Transverse colon (tissue), 4 donors: ENCODE measurements at places on chromosomes 16 and 17. TPM values are rescaled to one million over a fixed set of nuclear protein-coding genes. Genes with fewer than 3 reads are reported as not detected.

- H3K4me1 ChIP-seq: no peaks in the 10 kb centered on the region
- H3K27me3 ChIP-seq: no peaks in the 10 kb centered on the region
- H3K4me3 ChIP-seq: no peak overlapping the region
- no peaks in the 10 kb centered on the region for H3K36me3 ChIP-seq
- DNase-seq: no peak
Observed at GRCh38 chr16:46947900-46948547, 25.4 kb downstream of the DNAJA2 start.

DNA sequence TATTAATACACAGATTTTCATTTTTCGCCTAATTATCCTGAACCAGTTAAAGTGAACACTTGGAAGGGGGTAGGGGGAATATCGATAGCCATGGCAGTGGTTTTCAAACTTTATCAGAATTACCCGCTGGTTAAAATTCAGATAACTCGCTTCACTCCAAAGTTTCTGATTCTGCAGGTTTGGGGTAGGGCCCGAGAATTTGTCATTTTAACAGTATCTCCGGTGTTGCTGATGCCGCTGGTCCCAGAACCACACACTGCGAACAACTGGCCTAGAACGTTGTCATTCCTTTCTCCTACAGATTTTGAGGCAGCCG, 313 bp upstream of the NSRP1 start:
- H3K27ac ChIP-seq: peak overlapping the region; percentile 93
- no peak for DNase-seq
- no peaks in the 10 kb centered on the region for H3K36me3 ChIP-seq
- peaks cover 10% of the 10 kb centered on the region for H3K4me1 ChIP-seq
- no peaks in the 10 kb centered on the region for H3K27me3 ChIP-seq

DNA sequence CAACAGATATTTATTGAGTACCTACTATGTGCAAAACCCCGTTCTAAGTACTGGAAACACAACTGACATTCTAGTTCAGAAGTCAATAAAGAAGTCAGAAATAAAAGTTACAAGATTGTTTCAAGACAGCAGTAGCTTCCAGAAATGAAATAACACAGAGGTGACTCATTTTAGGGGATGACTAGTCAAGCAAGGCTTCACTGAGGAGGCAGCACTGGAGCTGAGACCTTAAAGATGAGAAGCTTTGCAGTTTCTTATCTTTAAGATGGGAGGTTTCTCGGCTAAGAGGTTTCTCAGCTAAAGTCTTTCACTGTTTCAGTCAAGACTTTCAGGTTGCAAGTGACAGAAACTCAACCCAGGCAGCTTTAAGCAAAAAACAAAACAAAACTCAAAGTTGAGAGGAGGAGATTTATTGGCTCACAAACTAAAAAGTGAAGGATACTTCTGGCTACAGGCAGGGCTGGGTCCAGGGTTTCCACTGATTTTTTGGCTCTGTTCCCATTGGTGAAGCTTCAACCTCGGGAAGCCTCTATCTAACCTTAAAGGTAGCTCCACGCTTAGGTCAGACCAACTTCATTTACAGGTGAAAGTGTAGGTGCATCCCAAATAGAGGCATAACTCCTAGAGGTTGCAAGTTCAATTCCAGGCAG, 7.4 kb upstream of the MMP2 start:
- DNase-seq: no peak
- H3K4me1 ChIP-seq: no peaks in the 10 kb centered on the region
- H3K4me3 ChIP-seq: no peak overlapping the region
- H3K27ac ChIP-seq: peak overlapping the region; percentile 5
- H3K27me3 ChIP-seq: no peaks in the 10 kb centered on the region
- no peaks in the 10 kb centered on the region for H3K36me3 ChIP-seq

GRCh38 chr17:39688475-39688835, 598 bp upstream of the PGAP3 start:
- no peaks in the 10 kb centered on the region for H3K27me3 ChIP-seq
- no peaks in the 10 kb centered on the region for H3K36me3 ChIP-seq
- DNase-seq: no peak

Gene ZNF205
- 16.3 TPM for total RNA-seq

Gene LLGL2
- 1,573 TPM for total RNA-seq

DNA sequence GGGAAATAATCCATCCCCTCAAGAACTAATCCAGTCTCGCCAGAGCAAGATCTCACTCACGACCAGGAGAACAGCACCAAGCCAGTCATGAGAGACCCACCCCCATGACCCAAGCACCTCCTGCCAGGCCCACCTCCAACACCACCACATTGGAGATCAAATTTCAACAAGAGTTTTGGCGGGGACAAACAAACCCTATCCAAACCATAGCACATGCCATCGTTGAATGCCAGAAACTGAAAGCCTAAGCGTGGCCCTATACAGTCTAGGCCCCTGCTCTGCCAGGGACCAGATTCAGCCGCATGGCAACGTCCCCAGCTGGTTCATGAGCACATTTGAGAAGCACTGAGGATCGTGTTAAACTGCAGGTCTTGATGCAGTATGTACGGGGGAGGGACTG, 57.3 kb downstream of the AXIN2 start:
- H3K36me3 ChIP-seq: no peaks in the 10 kb centered on the region
- no peak overlapping the region for H3K27ac ChIP-seq

DNA sequence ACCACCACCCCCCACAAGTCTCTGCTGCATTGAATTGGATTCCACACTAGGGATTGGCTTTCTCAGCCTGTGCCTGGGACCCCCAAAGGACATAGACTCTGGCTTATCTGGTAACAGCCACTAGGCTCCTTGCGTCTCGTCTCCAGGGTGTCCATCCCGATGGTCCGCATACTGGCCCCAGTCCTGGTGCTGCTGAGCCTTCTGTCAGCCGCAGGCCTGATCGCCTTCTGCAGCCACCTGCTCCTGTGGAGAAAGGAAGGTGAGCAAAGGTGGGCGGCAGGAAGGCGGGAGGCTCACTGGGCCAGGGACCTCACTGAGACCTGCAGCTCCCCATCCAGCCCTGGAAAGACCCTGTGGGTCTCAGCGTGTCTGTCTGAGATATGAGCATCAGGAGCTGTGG, 8.1 kb downstream of the CD300LG start:
- no peaks in the 10 kb centered on the region for H3K36me3 ChIP-seq
- H3K4me3 ChIP-seq: no peak overlapping the region
- H3K27me3 ChIP-seq: peaks cover 18% of the 10 kb centered on the region
- H3K27ac ChIP-seq: no peak overlapping the region
- no peak for DNase-seq
- H3K4me1 ChIP-seq: no peaks in the 10 kb centered on the region

DNA sequence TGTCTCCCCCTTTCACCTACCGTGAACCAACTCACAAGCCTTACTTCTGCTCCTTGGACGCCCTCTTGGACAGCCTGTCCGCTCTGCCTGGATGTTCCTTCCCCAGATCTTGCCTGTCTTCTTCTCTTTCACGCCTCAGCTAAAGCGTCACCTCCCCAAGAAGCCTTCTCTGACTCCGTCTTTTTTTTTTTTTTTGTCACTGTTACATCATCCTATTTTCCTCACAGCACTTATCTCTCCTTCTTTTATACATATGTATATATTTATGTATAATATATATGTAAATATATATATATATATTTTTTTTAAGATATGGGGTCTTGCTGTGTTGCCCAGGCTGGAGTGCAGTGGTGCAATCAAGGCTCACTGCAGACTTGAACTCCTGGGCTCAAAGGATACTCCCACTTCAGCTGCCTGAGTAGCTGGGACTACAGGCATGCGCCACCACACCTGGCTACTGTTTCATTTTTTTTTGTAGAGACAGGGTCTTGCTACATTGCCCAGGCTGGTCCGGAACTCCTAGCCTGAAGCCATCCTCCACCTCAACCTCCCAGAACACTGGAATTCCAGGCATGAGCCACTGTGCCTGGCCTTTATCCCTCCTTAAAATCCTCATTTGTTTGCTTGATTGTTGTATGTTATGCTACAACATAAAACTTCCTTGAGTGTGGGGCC, 16.5 kb upstream of the AKTIP start:
- H3K27ac ChIP-seq: no peak overlapping the region
- no peaks in the 10 kb centered on the region for H3K27me3 ChIP-seq
- no peaks in the 10 kb centered on the region for H3K36me3 ChIP-seq
- DNase-seq: no peak
- no peaks in the 10 kb centered on the region for H3K4me1 ChIP-seq

Gene HIRIP3
- total RNA-seq: 1.8 TPM

Gene PIRT
- 6.4 TPM for total RNA-seq

Gene G6PC1
- total RNA-seq: 0.32 TPM

Gene HAP1
- total RNA-seq: not detected

GRCh38 chr17:40900809-40901356, 15.8 kb upstream of the KRT20 start:
- no peaks in the 10 kb centered on the region for H3K36me3 ChIP-seq
- no peak overlapping the region for H3K4me3 ChIP-seq
- H3K27ac ChIP-seq: peak overlapping the region; percentile 81
- H3K27me3 ChIP-seq: no peaks in the 10 kb centered on the region

DNA sequence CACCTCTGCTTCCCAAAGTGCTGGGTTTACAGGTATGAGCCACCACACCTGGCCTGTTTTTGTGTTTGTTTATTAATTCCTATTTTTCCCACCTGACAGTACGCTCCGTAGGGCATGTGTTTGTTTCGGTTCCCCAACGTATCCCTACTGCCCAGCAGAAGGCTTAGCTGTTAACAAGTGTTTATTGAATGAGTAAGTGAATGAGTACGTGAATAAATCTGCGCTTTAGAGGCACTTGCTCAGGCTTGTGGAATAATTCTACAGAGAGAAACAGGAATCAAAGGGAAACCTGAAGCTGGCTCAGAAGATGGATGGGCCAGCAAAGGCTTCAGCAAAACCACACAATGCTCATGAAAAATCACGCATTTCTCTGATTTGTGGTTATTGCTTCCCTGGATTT, 647.9 kb downstream of the MAF start:
- H3K4me1 ChIP-seq: no peaks in the 10 kb centered on the region
- DNase-seq: no peak
- H3K27me3 ChIP-seq: no peaks in the 10 kb centered on the region
- no peak overlapping the region for H3K4me3 ChIP-seq
- no peak overlapping the region for H3K27ac ChIP-seq
- H3K36me3 ChIP-seq: no peaks in the 10 kb centered on the region

- H3K27ac ChIP-seq: peak overlapping the region; percentile 50
- DNase-seq: no peak
- no peaks in the 10 kb centered on the region for H3K27me3 ChIP-seq
- no peaks in the 10 kb centered on the region for H3K4me1 ChIP-seq
- no peak overlapping the region for H3K4me3 ChIP-seq
Observed at GRCh38 chr16:14015948-14016347, 55.2 kb upstream of the MRTFB start.

DNA sequence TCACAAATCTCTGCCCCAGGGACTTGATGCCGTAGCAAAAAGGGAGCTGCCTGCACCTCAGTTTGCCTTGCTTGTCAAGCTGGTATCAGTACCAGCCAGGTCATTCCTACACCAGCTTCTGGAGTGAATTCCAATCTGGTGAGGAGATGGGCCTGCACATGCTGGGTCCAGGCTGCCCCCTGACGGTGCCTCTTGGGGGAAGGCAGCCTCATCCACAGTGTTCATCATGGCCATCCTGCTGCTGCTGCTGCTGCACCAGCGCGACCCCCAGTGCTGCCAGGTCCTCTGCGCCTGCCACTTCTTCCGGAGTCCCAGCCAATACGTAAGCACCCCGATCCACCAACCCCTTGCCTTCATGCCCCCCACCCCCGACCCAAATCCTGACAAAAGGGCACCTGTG, 8.3 kb downstream of the MRPL27 start:
- no peak overlapping the region for H3K27ac ChIP-seq
- H3K36me3 ChIP-seq: peaks cover 20% of the 10 kb centered on the region
- H3K27me3 ChIP-seq: no peaks in the 10 kb centered on the region
- H3K4me1 ChIP-seq: peaks cover 4% of the 10 kb centered on the region
- no peak for DNase-seq

Gene ACSM3
- total RNA-seq: 36.4 TPM

Gene C17orf50
- not detected for total RNA-seq

- no peak overlapping the region for H3K27ac ChIP-seq
- no peaks in the 10 kb centered on the region for H3K36me3 ChIP-seq
- H3K27me3 ChIP-seq: no peaks in the 10 kb centered on the region
- H3K4me3 ChIP-seq: no peak overlapping the region
- DNase-seq: no peak
Observed at GRCh38 chr17:43734376-43734775, 24.2 kb downstream of the SOST start.

DNA sequence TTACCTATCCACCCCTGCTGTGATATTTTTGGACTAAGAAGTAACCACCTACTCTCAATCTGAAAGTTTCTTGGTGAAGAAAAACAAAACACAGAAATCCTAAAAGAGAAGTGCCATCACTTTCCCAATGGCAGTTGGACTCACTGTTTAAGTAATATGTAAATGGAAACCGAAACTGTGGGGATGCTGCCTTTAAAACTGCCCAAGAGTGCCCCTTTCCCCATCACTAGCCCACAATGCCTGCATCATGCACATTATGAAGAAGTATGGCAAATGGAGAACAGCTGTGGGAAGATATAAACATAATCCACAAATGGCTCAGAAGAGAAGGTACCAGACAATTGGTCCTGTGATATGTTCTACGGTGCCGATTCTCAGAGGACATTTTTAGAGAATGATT, 33.5 kb upstream of the SLC6A2 start:
- H3K27me3 ChIP-seq: no peaks in the 10 kb centered on the region
- H3K4me3 ChIP-seq: no peak overlapping the region
- DNase-seq: no peak

DNA sequence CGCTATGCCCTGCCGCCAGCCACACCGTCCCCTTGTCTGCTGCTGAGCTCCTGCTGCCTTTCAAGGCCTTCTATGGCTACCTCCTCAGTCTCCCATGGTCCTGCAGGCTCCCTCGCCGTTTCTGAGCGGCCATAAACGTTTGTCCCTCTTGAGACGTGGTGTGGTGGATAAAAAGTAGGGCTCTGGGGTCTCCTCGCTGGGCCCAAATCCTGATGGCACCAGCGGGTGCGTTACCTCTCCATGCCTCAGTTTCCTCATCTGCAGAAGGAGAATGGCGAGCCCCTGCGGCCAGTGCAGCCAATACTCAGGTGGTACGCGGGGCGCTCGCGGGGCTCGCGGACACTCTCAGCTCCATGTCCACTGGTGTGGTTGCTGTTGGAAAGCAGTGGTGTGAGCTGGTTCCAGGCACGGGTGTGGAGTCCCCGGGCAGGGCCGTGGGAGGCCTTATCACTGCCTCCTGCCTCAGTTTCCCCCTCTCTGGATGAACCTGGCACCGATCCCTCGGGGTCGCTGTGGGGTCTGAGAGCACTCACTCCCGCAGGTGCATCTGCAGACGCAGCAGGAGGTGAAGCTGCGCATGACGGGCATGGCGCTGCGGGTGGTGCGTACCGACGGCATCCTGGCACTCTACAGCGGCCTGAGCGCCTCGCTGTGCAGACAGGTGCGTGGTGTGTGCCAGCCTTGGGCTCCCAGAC, 2.5 kb downstream of the SLC25A10 start:
- no peaks in the 10 kb centered on the region for H3K27me3 ChIP-seq
- DNase-seq: no peak
- peak overlapping the region; percentile 80 for H3K27ac ChIP-seq
- no peaks in the 10 kb centered on the region for H3K36me3 ChIP-seq
